Stimulated activated CD8-positive, alpha-beta memory T cell treated with anti-CD3 and anti-CD28 coated beads, Interleukin-2, amount 100 ng/mL, for 1 hour (primary cell): ENCODE measurements at places on chromosomes 2 and 18.

- DNase-seq: no peak
Measured at GRCh38 chr18:61681065-61681464, 211.7 kb downstream of the RNF152 start.

GRCh38 chr2:152718909-152719645 is 657 bp downstream of the ARL6IP6 start:
- DNase-seq: no peak

- DNase-seq: no peak
Measured at GRCh38 chr18:75677696-75678455, 250.4 kb upstream of the SMIM21 start.

DNA sequence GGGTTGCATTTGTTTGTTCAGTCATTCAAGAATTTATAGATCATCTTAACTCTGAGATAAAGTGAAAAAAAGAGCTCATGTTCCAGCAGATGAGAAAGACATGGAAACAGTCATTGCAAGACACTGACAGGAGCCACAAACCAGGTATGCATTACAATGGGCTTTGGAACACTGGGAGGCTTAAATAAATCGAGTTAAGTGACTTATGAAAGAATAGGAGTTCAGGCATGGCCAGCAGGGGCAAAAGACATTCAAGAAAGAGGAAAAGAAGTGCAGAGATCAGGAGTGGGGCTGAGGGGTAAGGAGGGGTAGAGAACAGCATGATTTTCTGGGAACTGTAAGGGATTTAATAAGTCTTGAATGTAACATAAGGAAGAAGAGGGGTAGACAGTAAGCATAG is 121.2 kb upstream of the EPC2 start:
- DNase-seq: no peak

DNA sequence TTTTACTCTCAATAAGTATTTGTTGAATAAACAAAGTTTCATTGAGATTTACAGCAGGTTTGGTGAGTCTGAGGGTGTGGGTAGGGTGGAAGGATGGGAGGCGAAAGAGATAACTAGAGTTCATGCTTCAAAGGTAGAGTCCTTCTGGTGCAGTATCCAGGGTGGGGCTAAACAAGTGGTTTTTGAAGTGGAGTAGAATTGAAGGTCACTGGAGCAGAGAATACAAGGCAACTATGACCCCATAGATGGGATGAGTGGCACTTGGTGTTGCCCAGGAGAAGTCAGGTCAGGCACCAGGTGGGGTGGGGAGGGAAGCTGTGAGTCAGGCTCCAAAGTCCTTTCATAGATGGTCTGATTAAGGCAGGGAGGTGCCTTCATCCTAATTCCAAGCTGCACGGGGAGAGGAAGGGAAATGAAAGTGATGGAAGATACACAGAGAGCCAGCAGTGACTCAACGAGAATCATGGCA is 6.6 kb upstream of the CAB39 start:
- no peak for DNase-seq
